ENCODE measurements at places on chromosomes 6 and 20. TPM values are rescaled to one million over a fixed set of nuclear protein-coding genes. Genes with fewer than 3 reads are reported as not detected.

The SSR1 gene
- 102 TPM for total RNA-seq

The SLC17A2 gene
- not detected for total RNA-seq

The SUMO4 gene
- total RNA-seq: 1.5 TPM

GRCh38 chr6:119514345-119514744, 164.8 kb upstream of the MAN1A1 start:
- DNase-seq: no peak

- DNase-seq: no peak
Observed at GRCh38 chr6:5124526-5124925, 39.4 kb downstream of the PPP1R3G start.

The STXBP5 gene
- 8.4 TPM for total RNA-seq

The AARS2 gene
- 21.7 TPM for total RNA-seq

- DNase-seq: no peak
Observed at GRCh38 chr6:30684386-30685156, 1.9 kb downstream of the PPP1R18 start.

DNA sequence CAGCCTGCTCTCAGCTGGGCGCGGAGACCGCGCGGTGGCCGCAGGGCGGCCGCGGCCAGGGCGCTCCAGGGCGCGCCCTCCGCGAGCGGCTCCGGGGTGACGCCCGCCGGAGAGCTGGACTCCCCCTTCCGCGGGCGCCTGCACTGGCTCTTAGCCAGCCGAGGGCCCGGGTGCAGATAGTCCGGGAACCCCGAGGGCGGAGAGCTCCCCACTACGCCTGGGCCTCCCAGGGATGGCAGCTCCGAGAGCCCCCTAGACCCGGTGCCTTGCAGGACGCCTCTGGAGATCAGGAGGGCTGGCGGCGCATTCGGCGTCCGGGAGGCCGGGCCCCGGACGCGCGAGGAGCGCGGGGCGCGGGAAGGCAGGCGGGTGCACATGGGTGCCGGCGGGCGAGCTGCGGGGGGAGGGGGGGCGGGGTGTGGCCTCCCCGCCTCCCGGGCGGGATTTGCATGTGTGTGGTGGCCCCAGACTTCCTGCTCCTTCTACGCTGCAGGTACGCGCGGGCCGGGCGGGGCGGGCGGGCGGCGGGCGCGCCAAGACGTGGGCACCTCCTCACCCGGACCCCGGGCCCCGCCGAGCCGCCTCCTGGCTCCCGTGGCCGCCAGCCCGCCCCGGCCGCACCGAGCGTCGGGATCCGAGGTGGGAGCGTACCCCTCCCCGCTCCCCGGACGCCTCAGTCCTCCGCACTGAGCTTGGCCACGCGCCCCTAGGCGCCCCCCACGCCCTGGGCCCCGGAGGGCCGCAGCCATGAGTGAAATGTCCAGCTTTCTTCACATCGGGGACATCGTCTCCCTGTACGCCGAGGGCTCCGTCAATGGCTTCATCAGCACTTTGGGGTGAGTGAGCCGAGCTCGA, at the start of gene ITPR3:
ITPR3 (plus strand) TSS at position 467 of the 855 bp plus-strand sequence; CDS start at position 748, 281 bp downstream.
- peak; percentile 68 for DNase-seq

The METTL24 gene
- total RNA-seq: 0.61 TPM

- DNase-seq: no peak
Observed at GRCh38 chr6:36607683-36608386, 13.7 kb downstream of the SRSF3 start.

DNA sequence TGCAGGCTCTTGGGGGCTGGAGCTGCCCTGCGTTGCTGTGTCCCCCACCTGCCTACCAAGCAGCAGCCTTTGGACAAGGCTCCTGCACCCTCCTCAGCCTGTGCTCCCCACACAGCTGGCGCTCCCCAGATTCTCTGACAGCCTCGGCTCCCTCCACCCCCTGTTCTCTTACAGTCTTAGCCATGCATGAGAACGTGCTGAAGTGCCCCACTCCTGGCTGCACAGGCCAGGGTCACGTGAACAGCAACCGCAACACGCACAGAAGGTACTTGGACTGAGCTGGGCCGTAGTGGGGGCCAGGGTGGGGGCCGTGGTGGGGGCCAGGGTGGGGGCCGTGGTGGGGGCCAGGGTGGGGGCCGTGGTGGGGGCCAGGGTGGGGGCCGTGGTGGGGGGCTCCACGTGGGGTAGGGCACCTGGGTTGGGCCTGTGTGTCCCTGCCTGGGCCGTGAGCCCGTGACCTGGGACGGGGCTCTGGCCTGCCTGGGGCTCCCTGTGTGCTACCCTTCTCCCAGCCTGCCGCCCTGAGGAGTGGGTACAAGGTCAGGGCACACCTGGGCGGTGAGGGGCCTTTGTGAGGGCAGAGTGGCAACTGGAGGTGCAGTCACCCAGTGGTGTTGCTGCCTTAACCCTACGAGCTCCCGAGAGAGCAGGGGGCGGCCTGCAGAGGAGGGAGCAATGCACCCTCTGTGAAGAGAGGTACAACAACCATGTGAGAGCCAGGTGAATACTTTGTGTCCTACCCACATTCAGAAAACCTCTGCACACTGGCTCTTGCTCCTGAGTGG, 43.5 kb upstream of the PCMTD2 start:
- no peak for DNase-seq

The LY6G6D gene
- total RNA-seq: not detected

GRCh38 chr6:165635965-165636364, 27.1 kb downstream of the PDE10A start:
- DNase-seq: no peak

- no peak for DNase-seq
Observed at GRCh38 chr6:47481806-47482205, 4.2 kb downstream of the CD2AP start.

- no peak for DNase-seq
Observed at GRCh38 chr6:153135681-153136080, 4.6 kb upstream of the RGS17 start.

DNA sequence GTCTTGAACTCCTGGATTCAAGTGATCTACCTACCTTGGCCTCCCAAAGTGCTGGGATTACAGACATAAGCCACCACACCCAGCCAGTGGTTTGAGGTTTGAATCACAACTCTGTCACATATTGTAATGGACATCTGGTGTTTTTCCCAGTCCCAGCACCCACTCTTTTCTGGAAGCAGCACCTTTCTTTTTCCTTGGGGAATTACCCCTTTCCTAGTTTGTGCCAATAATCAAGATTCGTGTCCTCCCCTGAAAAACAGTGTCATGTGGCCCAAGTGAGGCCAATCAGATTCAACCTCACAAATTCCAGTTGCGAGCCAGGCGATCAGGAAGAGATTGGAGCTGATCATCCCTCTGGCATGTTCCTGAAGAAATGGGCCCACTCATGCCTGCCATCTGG, 71.7 kb upstream of the SGK1 start:
- no peak for DNase-seq
